Stimulated activated CD4-positive, alpha-beta T cell treated with anti-CD3 and anti-CD28 coated beads, Interleukin-15, amount 100 ng/mL, for 1 hour (primary cell): ENCODE measurements at places on chromosomes 3 and 15.

- DNase-seq = no peak
Measured at GRCh38 chr15:99931703-99932603, 198.7 kb upstream of the LYSMD4 start.

DNA sequence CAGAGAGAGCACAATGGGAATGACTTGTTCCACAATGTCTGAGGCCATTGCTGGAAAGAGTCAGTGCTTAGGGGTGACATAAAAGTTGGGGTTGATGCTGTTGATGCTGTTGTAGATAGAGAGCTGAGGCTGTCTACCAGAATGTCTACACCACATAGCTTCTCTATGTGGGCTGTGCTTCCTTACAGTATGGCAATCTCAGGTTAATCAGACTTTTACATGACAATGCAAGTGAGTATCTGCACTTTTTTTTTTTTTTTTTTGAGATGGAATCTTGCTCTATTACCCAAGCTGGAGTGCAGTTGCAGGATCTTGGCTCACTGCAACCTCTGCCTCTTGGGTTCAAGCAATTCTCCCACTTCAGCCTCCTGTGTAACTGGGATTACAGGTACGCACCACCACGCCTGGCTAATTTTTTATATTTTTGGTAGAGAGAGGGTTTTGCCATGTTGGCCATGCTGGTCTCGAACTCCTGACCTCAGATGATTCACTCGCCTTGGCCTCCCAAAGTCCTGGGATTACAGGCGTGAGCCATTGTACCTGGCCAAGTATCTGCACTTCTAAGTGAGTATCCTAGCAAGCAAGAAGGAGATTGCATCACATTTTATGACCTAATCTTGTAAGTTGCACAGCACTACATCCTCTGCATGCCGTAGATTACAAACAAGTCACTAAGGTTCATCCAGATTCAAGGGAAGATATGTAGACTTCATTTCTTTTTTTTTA is 28.7 kb downstream of the DLEC1 start:
- DNase-seq = no peak

GRCh38 chr3:188209740-188210139 is 55.8 kb downstream of the LPP start:
- no peak for DNase-seq

- DNase-seq = no peak
Measured at GRCh38 chr3:13519006-13519791, 29.7 kb upstream of the FBLN2 start.

DNA sequence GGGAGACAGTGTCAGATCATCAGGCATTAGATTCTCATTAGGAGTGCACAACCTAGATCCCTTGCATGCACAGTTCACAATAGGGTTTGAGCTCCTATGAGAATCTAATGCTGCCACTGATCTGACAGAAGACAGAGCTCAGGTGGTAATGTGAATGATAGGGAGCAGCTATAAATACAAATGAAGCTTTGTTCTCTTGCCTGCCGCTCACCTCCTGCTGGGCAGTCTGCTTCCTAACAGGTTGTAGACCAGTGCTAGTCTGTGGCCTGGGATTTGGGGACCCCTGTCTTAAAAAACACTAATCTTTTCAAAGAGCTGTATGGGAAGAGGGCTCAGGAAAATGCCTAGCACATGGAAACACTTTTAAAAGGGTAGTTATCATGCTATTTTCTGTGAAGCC is 50.9 kb upstream of the PARP14 start:
- no peak for DNase-seq

DNA sequence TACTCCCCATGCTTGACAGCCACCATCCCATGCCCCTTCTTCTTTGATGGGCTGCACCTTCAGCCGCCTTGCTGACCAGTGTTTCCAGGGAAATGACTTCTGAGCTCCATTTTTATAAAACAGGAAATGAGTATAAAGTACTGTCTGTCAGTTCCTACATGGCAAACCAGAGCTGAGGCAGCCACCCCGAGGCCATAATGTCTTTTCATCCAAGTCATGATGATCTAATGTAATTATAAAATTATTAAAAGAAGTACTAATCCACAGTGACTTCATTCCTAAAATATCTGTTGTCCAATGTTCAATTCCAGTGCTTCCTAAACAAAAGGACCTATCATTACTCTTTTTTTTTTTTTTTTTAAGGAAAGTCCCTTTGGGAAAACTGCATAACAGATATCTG is 75.2 kb upstream of the HERC1 start:
- DNase-seq = no peak

DNA sequence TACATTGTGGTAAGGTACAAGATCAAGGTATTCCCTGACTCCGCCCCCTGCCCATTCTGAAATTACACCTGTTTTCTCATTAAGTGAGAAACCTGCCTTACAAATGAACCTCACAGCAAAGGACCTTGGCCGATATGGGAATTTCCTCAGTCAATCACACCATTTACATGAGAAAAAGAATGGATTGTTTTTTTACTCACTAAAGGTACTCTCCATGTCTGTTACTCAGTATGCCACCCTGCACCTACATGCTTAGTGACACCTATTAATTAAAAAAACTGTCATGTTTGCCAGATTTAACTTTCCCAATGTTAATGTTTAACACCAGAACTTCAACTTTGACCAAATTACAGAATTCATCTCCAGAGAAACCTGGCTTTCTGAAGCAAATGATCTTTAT is 62.0 kb downstream of the ESYT3 start:
- no peak for DNase-seq

DNA sequence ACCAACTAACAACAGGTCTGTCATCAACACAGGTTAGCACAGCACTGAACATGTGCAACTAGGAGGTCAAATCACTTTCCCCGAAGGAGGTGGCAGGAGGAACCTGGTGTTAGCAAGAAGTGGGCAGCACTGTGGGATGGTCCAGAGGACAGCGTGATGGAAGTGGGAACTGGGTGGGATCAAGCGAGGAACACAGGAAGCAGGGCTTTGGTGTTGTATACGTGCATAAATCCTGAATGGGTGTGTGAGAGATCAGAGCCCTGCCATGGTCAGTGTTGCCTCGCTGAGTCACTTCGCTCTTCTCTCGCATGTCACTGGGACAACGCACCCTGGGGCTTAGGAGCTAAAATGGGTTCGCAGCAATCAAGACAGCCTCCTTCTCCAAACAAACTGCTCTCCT is 62.1 kb downstream of the MOBP start:
- DNase-seq = no peak

- no peak for DNase-seq
Measured at GRCh38 chr3:85193565-85193964, 234.8 kb downstream of the CADM2 start.

- DNase-seq = no peak
Measured at GRCh38 chr3:119637679-119638477, 22.5 kb downstream of the POPDC2 start.

- no peak for DNase-seq
Measured at GRCh38 chr3:51679777-51680176, 8.7 kb downstream of the TEX264 start.

DNA sequence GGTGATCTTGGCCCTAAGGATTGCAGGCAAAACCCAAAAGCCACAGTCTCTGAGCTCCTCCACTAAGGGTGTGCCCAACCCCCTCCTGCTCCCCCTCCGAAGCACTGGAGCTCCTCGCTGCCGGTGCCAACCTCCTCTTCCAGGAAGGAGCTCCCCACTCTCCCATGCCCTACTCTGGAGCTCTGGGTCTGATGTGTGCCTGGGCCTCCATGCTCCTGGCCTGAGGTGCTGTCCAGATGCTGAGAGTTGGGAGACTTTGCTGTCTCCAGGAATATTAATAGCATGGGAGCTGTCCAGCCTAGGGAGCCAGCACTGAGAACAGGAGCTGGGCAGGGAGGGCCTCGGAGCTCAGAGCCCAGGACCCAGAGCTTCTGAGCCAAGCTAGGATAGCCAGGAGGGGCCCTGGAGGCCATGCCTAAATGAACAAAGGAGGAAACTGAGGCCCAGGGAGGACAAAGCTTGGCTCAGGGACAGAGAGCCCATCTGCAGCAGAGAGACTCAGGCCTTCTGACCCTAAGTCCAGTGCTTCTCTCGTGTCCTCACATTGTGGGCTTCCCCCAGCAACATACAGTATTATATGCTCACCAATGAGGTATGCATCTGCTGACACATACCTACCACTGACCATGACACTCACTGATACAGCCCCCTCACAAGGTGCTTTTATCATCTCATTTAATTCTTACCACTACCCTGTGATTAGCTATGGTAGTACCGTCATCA is 36.9 kb upstream of the HERC1 start:
- no peak for DNase-seq

DNA sequence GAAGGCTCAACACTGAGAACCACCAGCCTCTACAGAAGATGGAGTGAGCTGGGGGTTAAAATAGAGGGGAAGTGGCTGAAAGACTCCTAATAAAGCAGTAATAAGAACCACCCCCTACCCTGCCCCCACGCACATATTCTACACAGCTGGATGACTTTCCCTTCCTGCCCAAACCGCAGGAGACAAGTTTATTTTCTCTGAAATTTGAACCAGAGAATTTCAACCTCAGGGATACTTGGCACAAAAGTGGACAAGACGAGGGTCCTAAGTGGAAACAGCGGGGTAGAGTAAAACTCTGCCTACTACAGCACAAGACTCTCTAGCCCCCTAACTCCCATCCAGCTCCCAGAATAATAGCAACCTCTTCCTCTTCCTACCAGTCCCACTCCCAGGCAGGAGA is 28.4 kb downstream of the USF3 start:
- DNase-seq = no peak

DNA sequence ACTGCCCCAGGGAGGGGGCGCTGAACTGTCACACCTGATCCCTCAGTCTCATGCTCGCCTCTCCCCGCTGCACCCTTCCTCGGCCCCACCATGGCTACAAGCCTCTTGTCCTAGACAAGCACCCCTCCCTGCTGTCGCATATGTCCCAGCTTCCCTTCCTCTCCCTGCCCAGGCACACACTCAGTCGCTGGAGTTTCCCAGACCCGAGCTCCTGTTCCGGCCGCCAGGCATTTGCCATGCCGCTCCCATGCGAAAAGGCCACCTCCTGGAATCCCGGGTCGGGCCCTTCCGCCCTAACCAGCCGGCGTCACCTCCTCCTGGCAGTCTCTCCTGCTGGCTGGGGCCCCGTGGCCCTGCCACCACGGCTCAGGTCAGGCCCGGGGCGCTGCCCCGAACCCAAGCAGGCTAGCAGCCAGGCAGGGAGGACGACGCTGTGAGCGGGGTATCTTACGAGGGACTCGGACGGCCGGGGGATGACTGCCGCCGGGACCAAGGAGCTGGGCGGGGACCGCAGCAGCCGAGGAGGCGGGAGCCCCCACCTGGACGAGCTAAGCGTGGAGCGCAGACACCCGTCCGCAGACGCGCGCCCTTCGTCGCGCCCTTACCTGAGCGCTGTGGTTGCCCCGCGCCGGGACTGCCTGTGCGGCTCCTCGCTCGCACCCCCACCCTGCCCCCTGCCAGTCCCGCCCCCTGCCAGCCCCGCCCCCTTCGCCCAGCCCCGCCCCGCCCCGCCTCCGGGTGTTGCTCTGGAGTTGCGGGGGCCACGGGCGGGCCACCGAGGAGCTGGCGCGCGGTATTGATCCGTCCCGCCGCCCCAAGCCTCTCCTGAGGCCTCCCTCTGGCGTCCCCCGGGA is at the start of gene ALS2CL:
Gene ALS2CL, minus strand, starts transcription at position 642 of the 854 bp plus-strand sequence. CDS start 4,239 bp downstream, outside the sequence.
- peak; percentile 55 for DNase-seq

- no peak for DNase-seq
Measured at GRCh38 chr15:77741106-77741505, 108.4 kb upstream of the LINGO1 start.

GRCh38 chr3:66236281-66236680 is 15.5 kb downstream of the SLC25A26 start:
- no peak for DNase-seq

- DNase-seq = no peak
Measured at GRCh38 chr3:4887177-4887576, 92.1 kb upstream of the BHLHE40 start.

- no peak for DNase-seq
Measured at GRCh38 chr3:67362686-67363085, 291.7 kb downstream of the SUCLG2 start.

DNA sequence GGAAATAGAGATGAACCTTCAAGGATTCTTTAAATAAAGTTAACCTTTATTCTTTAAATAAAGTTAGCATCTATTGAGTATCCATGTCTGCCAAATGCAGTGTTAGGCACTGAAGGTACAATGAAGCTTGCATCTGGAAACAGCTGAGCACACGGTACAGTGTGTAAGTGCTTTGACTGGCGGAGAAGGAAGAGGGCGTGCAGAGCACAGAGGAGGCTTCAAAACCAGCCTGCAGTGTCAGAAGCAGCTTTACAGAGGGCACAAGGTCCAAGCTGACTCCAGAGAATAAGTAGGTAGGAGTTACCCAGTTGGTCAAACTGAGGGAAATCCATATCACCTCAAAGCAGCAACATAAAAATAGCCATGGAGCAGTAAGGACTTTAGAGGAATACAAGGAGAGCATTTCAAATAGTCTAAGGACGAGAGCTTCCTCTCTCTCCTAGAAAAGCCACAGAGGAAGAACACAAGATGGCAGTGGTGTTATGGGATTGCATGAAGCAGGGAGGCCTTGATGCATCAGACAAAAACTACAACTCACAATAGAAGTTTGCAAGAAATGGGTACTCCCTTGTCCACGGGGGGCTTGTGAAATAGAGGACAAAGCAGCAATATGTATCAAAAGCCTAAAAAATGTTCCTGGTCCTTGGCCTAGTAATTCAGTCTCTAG is 60.3 kb upstream of the PPP2R3A start:
- no peak for DNase-seq
